ENCODE measurements at places on chromosomes 4 and X.
A peak's percentile ranks its signal among the peaks of the same experiment; 100 is the strongest.

GRCh38 chr4:8643986-8644385 is 51.4 kb downstream of the CPZ start:
- no peak for DNase-seq
- H3K27ac ChIP-seq = no peak overlapping the region
- no peaks in the 10 kb centered on the region for H3K36me3 ChIP-seq
- H3K4me3 ChIP-seq = no peak overlapping the region
- no peaks in the 10 kb centered on the region for H3K4me1 ChIP-seq

DNA sequence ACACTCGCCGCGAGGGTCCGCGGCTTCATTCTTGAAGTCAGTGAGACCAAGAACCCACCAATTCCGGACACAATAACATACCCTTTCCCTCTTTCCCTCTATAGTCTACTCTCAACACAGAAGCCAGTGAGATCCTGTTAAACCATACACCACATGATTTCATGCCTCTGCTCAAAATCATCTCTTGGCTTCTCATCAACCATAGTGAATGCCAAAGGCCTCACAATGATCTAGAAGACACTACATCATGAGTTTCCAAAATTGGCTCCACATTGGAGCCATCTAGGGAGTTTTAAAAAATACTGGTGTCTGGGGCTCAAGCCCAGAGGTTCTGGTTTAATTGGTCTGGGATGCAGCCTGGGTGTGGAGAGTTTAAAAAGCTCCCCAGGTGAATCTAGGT is 124.5 kb downstream of the EFNB1 start:
- no peak for DNase-seq
- H3K27me3 ChIP-seq = no peaks in the 10 kb centered on the region
- H3K27ac ChIP-seq = no peak overlapping the region
- no peaks in the 10 kb centered on the region for H3K4me1 ChIP-seq
- no peak overlapping the region for H3K4me3 ChIP-seq

- DNase-seq = peak; percentile 72
- H3K27me3 ChIP-seq = no peaks in the 10 kb centered on the region
- H3K4me3 ChIP-seq = no peak overlapping the region
- H3K4me1 ChIP-seq = no peaks in the 10 kb centered on the region
Measured at GRCh38 chr4:77465271-77465670, 140.3 kb upstream of the CXCL13 start.

DNA sequence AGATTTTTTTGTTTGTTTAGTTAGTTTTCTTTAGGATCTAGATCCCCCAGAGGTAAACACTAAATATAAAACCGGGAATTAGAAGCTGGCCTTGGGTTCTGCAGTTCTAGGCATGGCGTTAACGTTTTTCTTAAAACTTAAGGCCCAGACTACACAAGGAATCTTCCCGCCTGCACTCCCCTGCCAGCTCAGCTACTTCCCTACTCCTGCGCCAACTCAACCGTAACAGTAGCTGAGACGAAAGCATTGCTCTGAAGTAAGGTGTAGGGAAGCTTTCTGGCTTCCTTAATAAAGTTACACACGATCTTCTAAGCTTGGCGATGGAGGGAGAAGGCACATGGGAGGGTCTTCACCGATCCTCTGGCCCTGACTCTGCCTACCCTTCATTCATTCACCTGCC is 37.1 kb downstream of the CPE start:
- no peak overlapping the region for H3K4me3 ChIP-seq
- no peaks in the 10 kb centered on the region for H3K36me3 ChIP-seq
- H3K27me3 ChIP-seq = no peaks in the 10 kb centered on the region

Data from cardiac muscle cell (in vitro differentiated cells and primary cell).